ENCODE measurements at places on chromosomes 1 and 21.

DNA sequence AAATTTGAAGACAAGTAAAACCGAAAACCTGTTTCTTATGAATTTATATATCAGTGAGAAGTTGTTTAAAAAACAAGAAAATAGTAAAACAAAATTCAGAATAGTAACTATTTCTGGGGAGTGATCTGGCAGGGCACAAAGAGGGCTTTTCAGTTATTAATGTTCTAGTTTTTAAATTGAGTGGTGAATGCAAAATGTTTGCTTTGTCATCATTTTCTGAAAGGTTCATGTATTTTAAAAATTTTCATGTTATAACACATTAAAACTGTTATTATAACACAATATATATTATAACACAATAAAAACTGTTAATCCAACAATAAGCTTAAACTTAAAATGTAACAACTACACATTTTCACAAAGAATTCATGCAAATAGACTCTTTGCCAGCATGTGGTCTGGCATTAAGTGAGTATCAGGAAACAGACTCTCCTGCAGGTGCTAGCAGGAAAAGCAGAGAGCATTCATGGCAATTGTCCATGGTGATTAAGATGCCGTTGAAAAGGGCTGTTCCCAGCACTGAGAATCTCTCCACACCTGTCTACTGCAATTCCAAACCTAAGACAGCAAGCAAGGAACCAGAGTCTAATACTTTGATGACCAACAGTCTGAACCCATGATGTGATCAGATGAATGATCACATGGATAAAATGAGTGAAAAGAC is 204.9 kb downstream of the TBX15 start:
- DNase-seq, result no peak

DNA sequence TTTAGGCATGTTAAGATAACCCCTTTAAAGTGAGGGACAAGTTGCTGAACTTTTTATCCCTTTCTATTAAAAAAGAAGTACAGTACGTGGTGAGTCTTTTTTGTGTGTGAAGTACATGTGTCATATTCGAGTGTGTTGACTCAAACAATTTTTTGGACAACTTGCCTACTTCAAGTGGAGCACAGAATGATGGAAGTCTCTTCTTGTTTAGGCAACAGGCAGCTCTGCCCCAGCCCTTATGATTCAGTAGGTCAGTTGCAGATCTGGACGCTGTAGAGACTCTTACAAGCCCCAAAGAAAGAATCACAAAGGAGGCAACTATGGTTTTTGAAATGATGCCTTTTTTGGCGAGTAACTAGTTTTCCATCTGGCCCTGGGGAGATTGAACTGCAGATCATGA is 14.4 kb upstream of the ZFP69B start:
- no peak for DNase-seq

DNA sequence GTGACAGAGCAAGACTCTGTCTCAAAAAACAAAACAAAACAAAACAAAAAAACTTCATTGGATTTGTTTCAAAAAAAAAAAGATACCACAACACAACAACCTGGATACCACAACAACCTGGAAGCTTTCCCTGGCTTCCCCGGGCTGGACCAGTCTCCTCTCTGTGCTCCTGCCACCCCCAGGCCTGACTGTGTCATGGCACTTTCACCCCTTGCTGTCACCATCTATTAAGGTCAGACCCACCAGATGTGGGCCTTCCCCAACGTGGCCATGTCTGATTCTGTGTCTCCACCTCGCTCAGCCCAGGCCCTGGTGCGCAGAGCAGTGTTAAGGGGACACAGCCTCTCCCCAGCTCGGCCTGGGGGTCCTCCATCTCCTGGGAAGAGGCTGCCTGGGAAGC is 28.3 kb upstream of the ACOT11 start:
- no peak for DNase-seq

- DNase-seq, result no peak
Measured at GRCh38 chr1:90616395-90616794, 100.7 kb downstream of the BARHL2 start.

DNA sequence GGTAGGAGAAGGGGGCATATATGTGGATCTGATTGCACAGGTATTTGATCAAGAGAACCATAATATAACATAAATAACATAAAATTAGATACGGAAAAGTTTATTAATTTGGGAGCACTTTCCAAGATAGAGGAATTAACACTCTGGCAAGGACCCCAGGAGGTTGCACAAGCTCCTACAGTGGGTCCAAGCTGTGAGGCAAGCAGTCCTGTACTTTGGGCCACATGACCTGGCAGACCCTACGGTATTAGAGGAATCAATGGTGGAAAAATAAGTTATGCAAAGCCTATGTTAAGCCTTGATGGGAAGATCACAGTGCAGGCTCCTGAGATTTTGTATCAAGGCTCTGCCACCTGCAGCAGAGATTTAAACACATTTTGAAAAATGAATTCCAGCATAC is 220.1 kb downstream of the COL24A1 start:
- no peak for DNase-seq

- DNase-seq, result no peak
Measured at GRCh38 chr1:178609015-178609414, 96.1 kb downstream of the TEX35 start.

DNA sequence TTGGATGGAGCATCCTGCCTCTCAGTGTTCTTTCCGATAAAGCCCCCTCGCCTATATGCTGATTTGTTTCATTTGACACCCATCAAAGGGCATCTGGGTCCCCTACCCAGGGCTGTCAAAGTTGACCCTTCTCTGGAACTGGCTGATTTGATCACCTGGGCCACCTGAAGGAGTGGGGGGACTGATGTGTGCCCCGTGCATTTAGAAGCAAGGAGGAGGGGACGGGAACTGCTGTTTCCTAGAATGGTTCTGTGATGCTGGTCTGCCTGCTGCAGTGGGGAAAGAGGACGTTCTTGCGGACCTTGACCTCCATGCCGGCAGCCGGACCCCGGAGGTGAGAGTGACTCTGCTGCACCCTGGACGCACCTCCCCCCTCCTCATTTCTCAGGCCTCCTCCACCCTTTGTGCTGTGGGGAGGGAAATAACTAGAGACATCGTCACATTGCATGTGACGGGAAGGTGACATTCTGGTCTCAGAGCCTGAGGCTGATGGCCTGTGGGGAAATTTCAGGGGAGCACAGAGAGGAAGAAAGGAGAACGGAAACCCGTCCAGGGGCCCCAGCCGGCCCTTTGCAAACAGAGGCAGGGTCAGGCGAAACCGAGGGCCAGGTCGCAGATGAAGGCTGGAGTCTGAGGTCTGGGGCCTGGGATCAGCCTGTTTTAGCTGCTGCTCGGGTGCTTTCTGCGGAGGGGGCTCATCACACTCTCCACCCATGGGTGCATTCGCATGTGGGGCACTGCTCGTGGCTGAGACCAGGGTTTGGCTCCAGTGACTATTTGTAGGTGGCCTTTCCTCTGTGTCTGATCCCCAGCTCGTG is 25.7 kb downstream of the CRYAA start:
- no peak for DNase-seq

- no peak for DNase-seq
Measured at GRCh38 chr1:107169615-107170014, 28.8 kb downstream of the NTNG1 start.

- no peak for DNase-seq
Measured at GRCh38 chr21:42349420-42350317, 1.1 kb downstream of the TFF2 start.

Measured in activated naive CD8-positive, alpha-beta T cell treated with anti-CD3 and anti-CD28 coated beads for 36 hours (primary cell).